Activated CD4-positive, alpha-beta T cell treated with anti-CD3 and anti-CD28 coated beads for 24 hours (primary cell): ENCODE measurements at places on chromosomes 7 and 10.
A peak's percentile ranks its signal among the peaks of the same experiment; 100 is the strongest.

- DNase-seq, result no peak
Measured at GRCh38 chr10:49599546-49599945, 10.6 kb upstream of the SLC18A3 start.

GRCh38 chr10:6197321-6197720 lies 5.4 kb upstream of the PFKFB3 start:
- DNase-seq, result no peak

DNA sequence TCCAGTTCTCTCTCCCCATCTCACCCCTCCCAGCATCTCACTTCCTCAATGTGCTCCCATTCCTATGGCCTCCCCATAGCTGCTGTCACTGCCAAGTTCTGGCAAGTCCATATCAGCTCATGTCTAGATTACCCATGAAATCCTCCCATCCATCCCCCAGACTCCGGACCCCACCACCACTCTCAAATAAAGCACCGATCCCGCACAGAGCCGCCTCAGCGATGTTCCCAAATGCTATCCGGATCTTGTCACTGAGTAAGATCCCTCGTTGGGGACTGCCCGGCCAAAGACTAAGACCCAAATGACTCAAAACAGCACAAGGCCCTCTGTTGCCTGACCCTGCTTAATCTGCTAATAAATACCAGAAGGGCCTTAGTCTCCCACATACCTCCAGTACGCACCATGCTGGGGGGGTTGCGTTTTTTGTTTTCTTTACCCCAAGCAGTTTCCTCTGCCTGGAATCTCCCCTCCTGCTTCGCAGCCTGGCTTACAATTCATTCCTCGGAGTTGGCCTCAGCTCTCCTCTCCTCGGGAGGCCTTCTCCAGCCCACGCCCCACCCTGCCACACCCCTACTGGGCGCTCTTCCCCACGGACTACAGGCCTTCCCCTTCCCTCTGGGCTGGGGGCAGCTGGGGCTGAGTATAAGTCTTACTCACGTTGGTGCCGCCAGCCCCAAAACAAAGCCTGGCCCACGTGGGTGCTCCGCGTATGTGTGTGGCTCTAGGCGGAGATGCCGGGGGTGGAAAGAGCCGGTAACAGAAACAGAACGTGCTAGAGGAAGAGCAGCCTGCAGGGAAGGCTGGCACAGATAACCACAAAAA lies 1.8 kb upstream of the DUSP5 start:
- peak; percentile 54 for DNase-seq

GRCh38 chr10:29482591-29483431 lies 152.0 kb downstream of the SVIL start:
- no peak for DNase-seq

- no peak for DNase-seq
Measured at GRCh38 chr7:4796453-4796852, 21.0 kb downstream of the AP5Z1 start.
